Glomerular endothelial cell (primary cell): ENCODE measurements at places on chromosomes 16 and 17. TPM values are rescaled to one million over a fixed set of nuclear protein-coding genes. Genes with fewer than 3 reads are reported as not detected.

Gene SLX4
- total RNA-seq, result 4.1 and 6.5 TPM in 2 replicates

- no peak for DNase-seq
Measured at GRCh38 chr16:57474671-57475661, 11.3 kb downstream of the DOK4 start.

GRCh38 chr17:17877529-17878358 is 41.0 kb upstream of the SREBF1 start:
- peak; percentile 76 for DNase-seq

Gene HEATR9
- not detected in 2 replicates for total RNA-seq

DNA sequence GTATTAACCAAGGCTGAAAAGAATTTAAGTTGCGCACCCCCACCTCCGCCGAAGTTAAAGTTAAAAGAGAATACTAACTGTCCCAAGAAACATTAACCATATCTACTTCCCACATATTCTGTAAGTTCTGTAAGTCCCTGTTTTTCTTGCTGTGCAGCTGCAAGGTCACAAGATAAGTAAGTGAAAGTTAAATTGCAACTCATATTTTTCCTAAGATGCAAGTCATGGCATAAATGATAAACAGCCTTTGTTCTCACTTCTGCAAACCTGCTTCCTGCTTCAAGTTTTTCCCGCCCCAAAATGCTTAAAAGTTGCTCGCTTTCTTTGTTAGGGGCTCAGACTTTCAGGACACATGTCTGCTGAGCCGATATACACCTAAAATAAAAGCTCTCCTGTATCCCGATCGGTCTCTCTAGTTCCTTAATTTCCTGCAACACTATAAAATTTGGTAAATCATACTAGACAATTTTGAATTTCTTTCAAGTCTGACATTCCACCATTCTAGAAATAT is 32.6 kb upstream of the ABCA9 start:
- DNase-seq, result peak; percentile 27

Gene CACNG1
- total RNA-seq, result not detected in 2 replicates

Gene CLEC3A
- total RNA-seq, result not detected in 2 replicates

DNA sequence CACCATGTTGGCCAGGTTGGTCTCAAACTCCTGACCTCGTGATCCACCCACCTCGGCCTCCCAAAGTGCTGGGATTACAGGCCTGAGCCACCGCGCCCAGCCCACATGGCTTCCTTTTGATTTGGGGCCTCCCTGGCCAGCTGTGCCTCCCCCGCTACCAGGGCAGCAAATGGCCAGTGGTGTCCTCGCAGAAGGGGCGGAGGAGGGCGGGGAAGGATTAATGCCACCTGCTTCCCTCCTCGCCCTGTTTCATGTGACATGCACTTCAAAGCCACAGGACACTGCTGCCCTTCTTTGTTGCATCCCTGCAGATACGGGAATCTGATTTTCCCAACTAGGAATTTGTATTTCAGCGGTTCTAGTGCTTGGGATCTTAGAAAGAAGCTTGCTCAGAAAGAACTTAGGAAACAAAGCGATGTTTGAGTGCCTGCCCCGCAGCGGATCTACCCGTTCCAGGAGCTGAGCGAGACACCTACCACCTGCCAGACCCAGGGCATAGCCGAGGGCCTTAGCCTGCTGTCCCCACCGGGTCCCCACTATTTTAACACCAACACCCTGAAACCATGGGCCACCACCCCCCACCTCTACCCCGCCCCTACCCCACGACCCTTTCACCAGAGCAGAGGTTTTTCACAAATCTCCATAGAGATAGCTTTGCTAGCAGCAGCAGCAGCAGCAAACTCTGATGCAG is 37.7 kb upstream of the CCDC182 start:
- DNase-seq, result no peak

Gene PIRT
- not detected in 2 replicates for total RNA-seq

Gene KIFC3
- total RNA-seq, result 52.2 and 76.7 TPM in 2 replicates

DNA sequence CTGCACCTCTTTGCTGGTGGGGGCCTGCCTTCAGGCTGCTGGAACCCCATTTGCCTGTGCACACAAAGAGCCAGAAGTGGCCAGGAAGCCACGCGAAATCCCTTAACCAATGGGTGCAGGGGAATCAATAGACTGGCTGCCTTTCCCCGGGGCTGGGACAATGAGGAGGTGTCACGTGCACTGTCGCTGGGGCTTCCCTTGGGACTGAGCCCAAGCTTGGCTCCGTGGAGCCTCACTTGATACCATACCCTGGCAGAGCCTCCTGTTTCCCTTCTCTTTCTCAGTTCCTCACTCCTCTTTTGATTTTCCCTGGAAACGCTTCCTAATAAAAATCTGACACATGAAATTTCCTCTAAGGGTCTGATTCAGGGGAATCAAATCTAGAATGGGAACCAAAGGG is 38.8 kb upstream of the C16orf82 start:
- DNase-seq, result no peak

DNA sequence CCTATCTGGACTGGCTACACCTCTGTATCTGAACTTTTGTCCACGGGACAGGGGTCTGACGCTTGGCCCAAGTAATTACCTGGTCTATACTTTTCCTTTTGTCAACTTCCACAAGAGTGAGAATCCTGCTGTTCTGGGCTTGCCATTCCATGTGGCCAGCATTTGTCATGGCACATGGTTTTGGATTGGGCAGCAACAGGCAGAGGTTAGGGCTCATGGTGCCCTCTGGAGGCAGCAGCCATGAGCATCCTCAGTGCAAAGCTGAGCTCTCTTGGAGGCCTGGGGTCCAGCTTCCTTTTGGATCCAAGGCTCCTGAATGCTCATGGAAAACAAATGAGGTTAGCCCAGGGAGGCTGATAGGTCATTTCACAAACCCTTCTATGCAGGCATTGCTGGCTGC is 7.5 kb upstream of the EDC4 start:
- no peak for DNase-seq

DNA sequence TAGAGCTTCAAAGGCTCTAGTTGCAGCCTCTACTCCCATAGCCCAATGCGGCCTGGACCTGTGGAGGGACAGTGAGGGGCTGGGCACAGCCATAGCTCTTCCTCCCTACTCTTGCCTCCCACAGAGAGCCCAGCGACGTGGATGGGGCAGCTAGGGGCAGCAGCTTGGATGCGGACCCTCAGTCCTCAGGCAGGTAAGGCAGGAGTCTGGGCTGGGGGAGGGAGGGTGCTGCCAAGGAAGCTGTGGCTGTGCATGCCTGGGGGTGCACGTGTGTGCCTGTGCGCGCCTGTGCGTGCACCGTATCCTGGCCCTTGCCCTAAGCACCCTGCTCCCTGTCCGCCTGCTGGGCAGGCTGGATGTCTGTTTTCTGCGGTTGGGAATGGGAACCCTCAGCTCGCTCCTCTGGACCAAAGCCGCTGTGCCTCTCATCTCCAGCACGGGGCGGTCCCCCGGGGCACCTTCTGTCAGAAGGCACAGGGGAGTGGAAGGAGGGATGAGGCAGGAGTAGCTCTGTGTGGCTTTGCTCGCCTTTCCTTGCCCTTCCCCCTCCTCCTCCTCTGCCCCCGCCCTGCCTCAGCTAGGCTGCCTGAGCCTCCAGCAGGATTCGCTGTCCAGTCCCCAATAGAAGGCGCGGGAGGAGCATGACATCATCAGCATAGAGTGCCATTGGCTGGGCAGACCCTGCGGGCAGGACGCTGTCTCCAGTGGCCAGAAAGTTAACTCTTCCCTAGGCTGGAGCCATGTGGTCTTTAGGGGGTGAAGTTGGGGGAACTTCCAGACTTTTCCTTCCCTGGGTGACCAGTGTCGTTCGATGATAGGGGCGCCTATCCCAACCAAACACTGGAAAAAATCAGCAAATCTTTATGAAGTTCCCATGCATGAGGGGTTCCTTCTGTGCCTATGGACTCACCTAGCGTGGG is 797 bp downstream of the PRCD start:
- DNase-seq, result no peak

DNA sequence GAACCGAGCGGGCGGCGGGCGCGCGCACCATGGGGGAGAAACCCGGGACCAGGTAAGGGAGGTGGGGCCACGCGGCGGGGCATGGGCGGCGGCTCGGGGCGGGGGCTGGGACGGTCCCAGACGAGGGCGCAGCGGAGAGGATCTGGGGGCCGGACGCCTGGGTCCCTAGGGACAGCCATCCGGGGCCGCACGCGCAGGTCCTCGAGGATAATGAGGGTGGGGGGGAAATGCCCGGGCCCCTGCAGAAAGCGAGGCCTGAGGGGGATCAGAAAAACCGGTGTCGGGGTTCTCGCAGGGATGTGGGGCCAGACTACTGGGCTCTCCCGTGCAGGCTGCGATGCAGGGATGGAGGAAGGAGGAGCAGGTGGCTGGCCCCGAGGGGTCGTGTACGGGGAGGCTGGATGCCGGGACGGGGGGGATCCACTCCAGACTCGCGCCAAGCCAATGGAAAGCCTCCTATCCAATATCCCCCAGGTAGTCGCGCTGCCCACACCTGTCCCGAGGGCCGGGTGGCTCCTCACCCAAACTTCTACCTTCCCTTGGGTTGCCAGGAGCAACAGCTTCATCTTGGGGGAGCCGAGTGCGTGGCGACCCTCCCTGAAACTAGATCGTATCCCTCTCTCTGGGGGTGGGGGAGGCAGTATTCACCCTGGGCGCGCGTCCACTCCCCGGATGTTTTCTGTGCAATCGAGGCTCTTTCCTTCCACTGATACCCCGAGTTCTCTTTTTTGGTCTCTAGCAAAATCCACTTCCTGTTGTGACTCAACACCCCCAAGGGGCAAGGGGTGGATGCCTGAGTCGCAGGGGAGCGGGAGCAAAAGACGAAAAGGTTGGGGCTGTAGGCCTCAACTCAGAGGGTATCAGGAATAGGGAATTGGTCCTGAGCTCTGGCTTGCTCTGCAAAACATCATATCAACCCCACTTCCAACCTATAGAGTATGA is 532 bp downstream of the ARRB2 start:
- DNase-seq, result no peak

DNA sequence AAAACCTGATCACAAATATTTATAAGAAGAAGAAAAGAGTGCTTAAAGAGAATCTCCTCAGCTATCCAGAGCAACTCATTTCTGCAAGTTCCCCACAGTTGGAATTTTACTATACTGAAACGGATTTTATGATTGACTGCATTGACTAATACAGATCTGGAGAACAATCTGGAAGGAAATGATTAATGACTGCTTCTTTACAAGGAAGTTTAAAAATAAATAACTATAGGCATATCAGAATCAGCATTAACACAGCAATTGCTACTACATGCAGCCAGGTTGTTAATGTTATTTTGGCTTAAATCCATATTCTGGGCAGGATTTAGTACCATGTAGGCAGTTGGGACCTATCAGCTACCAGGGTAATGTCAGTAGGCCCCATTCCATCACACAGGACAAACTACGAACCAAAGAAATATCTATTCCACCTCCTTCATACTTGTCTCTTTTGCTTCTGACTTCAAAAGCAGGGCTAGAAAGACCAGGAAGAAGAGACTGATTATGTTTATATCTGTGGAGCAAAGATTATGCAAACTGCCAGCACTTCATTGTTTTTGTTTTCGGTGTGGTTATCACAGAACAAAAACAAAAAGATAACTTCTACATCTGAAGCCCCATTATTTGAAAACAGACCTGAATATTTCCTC is 3.9 kb downstream of the SKAP1 start:
- no peak for DNase-seq

Gene HIGD1B
- not detected in 2 replicates for total RNA-seq

DNA sequence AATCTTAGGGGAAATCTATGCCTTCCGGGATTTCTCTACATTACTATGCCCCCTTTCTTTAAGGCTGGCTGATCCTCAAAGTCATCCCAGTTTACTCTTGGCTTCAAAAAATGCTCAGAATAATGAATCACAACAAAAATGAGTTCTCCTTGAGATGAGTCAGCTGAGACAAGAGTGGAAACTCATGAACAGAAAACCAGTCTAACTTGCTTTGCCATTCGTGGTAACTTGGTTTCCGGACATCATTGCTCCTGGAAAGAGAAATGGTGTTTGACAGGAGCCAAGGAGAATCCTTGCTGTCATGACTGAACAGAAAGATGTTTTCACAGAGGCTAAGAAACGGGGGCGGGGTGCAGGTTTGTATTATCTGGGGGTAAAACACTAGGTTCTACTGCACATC is 435.6 kb upstream of the DYNLRB2 start:
- DNase-seq, result no peak

Gene KRT40
- not detected in 2 replicates for total RNA-seq

Gene YBX2
- not detected in 2 replicates for total RNA-seq

Gene CNTNAP4
- not detected in 2 replicates for total RNA-seq

- no peak for DNase-seq
Measured at GRCh38 chr17:81397314-81398175, 2.3 kb downstream of the BAHCC1 start.

GRCh38 chr17:51351080-51351479 is 90.7 kb downstream of the UTP18 start:
- no peak for DNase-seq

Gene FOXJ1
- 0.18 and 0.39 TPM in 2 replicates for total RNA-seq

Gene ABCC12
- total RNA-seq, result not detected in 2 replicates

- DNase-seq, result no peak
Measured at GRCh38 chr16:71933913-71934695, 38.8 kb downstream of the IST1 start.

Gene SLC38A8
- not detected in 2 replicates for total RNA-seq

- DNase-seq, result no peak
Measured at GRCh38 chr17:42408061-42408460, 15.0 kb downstream of the CAVIN1 start.

GRCh38 chr17:7079581-7080455 is at the start of gene CLEC10A:
TSS of gene CLEC10A (minus strand) at chr17:7080251. CDS start at chr17:7078812, 1,439 bp downstream.
- no peak for DNase-seq

- no peak for DNase-seq
Measured at GRCh38 chr16:2883458-2883908, 468 bp downstream of the FLYWCH2 start.

Gene MRM1
- total RNA-seq, result 3.5 and 7.8 TPM in 2 replicates

- DNase-seq, result peak; percentile 89
Measured at GRCh38 chr17:78862073-78863023, 21.7 kb upstream of the USP36 start.

GRCh38 chr16:57012353-57012752 is 23.0 kb downstream of the NLRC5 start:
- DNase-seq, result no peak

- no peak for DNase-seq
Measured at GRCh38 chr16:72649254-72649944, 398.5 kb downstream of the ZFHX3 start.

Gene EFCAB13
- total RNA-seq, result 3.2 and 5.3 TPM in 2 replicates

GRCh38 chr16:56101480-56101879 is 89.8 kb upstream of the GNAO1 start:
- no peak for DNase-seq

Gene NAA38
- 96.0 and 138 TPM in 2 replicates for total RNA-seq

Gene ABCA8
- 0.12 TPM in 1 of 2 replicates, not detected in the other for total RNA-seq

DNA sequence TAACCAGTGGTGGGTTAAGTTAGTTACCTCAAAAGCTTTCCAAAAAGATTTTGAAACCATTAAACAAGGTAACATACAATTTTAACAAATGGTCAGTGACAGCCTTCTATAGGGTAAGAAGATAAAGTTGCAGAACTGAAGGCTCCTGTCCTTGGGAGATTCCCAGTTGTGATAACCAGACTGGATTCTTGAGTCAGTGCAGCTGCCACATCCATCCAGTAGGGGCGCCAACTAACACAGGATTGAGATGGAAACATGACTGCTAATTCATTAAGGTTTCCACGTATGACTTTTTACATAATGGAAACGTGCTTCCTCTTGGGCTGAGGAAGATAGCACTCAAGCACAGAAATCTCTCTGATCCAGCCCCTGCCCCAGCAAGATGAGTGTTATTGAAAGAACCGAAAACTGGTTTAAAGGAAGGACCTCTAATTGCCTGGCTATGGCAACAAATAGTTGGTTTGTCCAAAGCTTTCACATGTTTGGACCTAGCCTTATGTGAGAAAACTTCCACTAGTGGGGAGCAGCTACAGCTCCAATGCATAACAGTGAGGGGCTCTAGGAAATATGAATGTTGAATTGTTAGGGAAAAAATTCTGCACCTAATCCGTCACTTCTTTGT is 269.8 kb upstream of the MYOCD start:
- no peak for DNase-seq

GRCh38 chr17:36085765-36086164 is 4.2 kb downstream of the CCL3 start:
- DNase-seq, result no peak

Gene LPO
- not detected in 2 replicates for total RNA-seq
